ENCODE measurements at places on chromosomes 6 and 20.
A peak's percentile ranks its signal among the peaks of the same experiment; 100 is the strongest.

DNA sequence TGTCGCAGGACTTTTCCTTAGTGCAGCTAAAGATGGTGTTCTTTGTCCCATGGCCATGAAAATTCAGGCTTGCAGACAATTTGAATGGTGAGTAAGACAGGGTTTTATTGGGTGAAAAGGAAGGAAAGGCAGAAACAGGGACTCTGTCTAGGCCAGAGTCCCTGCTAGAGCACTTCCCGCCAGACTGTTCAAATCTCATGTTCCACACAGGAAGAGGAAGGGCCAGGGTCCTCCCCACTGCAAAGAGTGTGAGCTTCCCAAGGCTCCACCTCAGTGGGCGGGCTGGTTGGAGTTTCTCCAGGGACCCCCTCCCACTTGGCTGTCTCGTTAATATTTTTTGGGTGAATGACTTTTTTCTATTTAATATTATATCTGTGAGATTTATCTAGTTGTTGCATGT lies 29.0 kb downstream of the COL19A1 start:
- DNase-seq = no peak

DNA sequence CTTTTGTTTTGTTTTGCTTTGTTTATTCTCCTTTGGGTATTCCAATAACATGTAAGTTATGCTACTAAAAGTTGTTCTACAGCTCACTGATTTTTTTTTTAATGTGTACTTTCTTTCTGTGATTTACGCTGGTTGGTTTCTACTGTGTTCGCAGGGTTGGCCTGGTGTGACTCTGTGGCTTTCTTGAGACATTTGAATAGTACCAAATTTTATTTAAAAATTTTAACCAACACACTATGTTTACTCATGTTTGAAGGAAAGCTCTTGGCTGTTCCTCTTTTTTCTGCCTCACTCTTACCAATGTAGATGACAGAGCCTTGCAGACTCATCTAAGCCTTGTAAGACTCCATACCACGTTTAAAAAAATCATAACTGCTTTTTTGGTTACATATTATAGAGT lies 1784.9 kb upstream of the DEFB115 start:
- DNase-seq = no peak

DNA sequence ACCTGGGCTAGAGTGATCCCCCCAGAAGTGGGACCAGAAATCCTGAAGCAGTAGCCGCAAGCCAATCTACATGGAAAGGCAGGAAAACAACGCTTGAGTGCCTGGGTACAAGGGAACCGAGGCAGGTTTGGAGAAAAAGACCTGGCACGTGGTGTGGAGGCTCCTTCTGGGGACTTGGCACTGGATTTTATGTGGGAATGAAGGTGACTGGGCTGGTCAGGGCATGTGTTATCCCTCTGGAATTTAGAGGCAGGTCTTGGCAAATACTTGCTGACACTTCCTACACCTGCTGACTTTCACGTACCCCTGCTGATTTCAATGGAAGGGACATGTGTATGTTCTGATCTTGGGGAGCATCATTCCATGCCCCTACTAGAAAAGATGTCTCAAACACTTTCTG lies 25.0 kb upstream of the FAM217A start:
- DNase-seq = no peak

DNA sequence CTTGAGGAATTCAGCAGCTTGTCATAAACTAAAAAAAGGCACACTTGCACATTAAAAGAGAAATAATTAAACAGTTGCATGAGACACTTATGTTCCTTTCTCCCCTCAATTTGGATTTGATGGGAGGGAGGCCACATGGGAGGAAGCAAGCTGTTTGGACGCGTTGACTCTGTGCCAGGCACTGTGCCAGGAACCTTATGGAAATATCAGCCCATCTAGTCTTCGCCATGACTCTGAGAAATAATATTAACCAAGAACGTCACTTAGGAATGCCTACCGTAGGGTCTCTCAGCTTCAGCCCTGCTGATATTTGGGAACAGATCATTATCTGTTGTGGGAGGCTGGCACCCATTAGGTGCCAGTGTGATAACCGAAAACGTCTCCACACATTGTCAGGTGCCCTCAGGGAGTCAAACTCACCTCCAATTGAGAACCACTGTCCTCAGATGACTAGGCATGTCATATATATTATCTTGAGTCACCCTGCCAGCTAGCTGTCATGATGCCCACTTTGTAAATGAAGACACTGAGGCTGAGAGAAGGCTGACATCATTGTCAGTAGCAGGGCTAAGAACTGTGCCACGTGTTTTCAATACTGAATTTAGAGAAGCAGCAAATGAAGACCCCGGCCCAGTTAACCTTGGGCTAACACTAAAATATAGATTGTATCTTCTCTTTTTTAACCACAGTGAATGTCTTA lies 36.1 kb downstream of the EYA2 start:
- DNase-seq = no peak

DNA sequence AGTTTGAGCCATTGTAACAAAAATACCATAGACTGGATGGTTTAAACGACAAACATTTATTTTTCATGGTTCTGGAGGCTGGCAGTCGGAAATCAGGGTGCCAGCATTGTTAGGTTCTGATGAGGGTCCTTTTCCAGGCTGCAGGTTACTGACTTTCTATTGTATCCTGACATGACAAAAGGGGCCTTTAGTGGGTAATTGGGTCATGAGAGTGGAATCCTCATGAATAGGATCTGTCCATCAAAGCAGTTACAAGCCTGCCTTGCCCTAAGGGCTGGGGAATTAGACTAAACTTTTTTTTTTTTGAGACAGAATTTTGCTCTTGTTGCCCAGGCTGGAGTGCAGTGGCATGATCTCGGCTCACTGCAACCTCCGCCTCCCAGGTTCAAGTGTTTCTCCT lies 347.9 kb upstream of the TSHZ2 start:
- DNase-seq = no peak

- DNase-seq = no peak
These were observed 6.2 kb upstream of the RBCK1 start for GRCh38 chr20:401682-402495.

DNA sequence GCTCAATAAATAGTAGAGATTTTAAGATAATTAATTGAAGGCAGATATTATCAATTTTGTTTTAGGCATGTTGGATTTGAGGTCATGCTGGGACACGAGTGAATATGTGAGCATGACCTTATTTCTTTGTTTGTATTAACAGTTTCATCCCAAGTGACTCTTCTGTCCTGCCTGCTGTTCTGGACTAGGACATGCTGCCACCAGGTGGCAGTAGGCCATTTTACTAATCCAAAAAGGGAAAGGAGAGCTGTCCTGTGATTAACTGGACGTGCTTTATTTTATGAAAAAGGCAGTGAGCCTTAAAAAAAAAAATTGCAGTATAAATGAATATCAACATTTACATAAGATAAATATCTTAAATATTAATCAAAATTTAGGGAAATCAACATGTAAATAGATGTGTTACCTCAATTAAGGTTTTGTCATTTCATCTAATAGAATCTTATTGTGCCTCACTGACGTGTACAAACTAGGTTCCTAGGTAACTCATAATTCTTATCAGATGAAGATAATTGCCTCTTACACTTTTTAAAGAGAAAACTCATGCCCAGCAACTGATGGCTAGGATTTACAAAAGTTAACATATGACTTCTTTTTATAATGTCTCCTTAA lies 49.8 kb downstream of the FRK start:
- DNase-seq = no peak

- DNase-seq = no peak
These were observed 52.4 kb upstream of the SPDEF start for GRCh38 chr6:34608321-34609091.

GRCh38 chr20:50877232-50877743 lies 53.9 kb downstream of the ADNP start:
- no peak for DNase-seq

- DNase-seq = no peak
These were observed 72.3 kb downstream of the RNGTT start for GRCh38 chr6:88890860-88891845.

DNA sequence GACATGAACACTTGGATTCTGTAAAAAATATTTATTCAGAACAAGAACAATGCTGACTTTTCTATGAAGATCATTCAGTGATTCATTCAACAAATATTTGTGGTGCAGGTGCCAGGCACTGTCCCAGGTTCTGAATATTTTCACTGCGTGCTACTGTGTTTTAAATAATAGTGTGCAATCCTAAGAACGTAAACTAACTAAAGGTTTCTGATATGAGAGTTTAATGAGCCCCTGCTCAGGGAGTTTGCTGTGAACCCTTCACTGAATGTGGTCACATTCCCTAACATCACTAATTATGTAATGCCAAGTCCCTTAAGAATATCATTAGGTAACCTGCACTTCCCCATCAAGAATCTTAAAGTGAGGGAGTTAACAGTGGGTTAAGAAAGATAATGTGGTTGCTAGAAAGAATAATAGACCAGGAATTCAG lies 1.7 kb upstream of the TMEM170B start:
- no peak for DNase-seq

GRCh38 chr20:1460275-1460674 lies 6.4 kb downstream of the NSFL1C start:
- DNase-seq = no peak

- DNase-seq = no peak
These were observed 29.1 kb downstream of the LRFN2 start for GRCh38 chr6:40558102-40558501.

GRCh38 chr20:35968930-35969329 lies 540 bp downstream of the CNBD2 start:
- no peak for DNase-seq

DNA sequence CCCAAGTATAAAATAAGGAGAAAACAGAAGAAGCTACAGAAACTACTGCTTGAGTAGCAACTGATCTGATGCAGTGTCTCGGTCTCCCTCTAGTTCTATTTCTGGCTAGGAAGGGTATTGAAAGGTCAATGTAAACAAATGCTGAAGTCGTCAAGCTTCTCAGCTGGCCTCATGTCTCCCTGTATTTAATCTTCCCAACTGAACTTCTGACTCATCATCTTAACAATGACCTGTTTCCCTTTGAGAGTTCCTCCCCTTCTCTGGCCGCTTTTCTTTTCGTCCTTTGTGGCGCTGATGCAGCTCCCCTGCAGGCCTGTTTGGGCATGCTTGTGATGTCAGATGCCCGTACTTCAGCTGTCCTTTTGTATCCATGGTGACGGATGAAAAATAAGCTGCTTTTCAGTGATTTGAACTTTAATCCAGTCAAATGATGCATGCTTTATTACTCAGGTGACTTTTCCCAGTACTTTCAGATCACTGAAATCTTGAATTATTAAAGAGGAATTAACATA lies 7.8 kb upstream of the LCA5 start:
- peak; percentile 20 for DNase-seq

DNA sequence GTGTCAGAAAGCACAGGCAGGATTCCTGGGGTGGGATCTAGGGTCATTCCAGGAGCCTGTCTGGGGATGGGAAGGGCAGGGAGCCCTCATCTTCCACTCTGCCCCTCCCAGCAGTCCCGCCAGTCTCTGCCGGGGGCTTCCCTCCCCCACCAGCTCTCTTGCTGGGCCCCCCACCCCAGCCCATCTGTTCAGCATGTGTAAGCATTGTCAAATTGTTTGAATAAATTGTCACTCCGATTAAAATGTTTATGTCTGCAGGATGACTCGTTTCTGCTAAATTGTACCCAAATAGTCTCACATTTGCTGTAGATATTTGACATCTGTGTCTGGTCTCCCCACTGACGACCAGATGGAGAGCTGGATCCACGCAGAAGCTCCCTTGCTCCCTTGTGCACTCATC lies 257.6 kb downstream of the ANKRD60 start:
- DNase-seq = no peak

DNA sequence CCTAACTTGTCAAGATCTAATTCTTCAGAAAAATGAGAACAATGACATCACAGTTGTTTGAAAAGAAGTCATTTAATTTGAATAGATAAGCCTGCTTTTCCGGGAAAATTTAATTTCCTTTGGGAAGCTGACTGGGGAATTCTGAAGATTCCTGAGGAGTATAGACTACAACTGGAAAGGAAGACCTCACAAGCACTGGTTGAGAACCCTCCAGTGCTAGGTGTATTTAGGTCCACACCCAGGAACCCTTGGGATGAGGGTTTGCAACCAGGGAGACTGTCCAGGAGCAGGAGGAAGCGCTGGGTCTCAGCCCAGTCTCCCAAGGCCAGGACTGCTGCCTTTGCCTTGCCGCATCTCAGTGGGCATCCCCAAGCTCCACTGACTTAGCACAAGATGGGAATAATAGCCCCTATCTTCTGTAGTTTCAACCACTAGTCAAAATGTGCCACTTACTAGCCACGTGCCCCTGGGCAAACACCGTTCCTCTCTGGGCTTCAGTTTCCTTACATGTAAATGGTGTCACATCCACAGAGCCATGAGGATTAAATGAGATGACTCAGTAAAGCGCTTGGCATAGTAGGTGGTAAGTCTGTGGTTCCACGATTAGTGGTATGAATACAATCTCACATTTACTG lies 6.9 kb upstream of the CD93 start:
- no peak for DNase-seq

GRCh38 chr20:57439432-57439831 lies 48.2 kb downstream of the RBM38 start:
- no peak for DNase-seq

- no peak for DNase-seq
These were observed 2.2 kb upstream of the NNAT start for GRCh38 chr20:37518606-37519507.

GRCh38 chr6:26545627-26546026 lies 7.5 kb downstream of the HMGN4 start:
- DNase-seq = no peak

DNA sequence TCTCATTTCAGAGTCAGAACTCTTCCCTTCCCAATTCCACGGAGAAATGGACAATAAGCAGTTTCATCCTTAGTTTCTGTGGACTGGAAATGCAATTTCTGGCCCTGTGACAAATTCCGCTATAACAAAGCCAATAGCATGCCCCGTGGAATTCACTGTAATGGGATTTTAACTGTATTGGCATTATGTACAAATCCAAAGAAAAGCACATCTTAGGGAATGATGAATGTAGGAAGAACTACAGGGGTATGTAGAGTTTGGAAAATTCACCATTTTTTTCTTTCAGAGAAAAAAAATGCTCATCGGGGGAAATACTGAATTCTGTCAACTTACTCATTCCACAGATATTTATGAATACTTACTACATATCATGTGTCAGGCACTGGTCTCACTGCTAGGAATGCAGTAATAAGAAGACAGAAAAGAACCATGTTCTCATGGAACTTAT lies 43.5 kb downstream of the KIF6 start:
- DNase-seq = no peak

DNA sequence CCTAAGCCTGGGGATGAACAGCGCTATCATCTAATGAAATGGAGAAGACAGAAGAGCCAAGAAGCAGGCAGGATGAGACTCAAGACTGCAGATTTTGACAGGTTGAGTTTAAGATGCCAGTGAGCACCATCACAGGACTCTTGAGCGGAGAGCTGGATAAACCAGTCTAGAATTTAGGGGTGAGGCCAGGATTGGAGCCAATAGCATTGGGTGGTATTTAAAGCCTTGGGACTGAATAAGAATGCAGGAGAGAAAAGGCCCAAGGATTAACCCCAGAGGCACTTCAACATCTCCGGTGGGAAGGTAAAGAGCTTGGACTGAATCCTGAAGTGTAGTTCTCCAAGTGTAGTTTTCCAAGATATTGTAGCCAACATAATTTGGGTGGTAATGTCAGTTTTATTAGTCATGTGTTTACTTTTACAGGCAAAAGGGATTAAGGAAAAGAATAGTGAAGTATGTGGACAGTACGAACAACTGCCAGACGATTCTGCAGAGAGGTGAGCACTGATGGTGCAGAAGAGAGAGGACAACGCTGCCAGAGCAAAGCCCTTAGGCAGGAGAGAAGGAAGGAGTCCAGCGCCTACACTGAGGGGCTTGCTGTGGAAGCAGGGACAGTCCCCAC lies 85.2 kb downstream of the DTNBP1 start:
- DNase-seq = no peak

- DNase-seq = no peak
These were observed 51.3 kb downstream of the PTPN1 start for GRCh38 chr20:50561379-50562078.
